ENCODE measurements at places on chromosomes 7 and 10.
A peak's percentile ranks its signal among the peaks of the same experiment; 100 is the strongest.

DNA sequence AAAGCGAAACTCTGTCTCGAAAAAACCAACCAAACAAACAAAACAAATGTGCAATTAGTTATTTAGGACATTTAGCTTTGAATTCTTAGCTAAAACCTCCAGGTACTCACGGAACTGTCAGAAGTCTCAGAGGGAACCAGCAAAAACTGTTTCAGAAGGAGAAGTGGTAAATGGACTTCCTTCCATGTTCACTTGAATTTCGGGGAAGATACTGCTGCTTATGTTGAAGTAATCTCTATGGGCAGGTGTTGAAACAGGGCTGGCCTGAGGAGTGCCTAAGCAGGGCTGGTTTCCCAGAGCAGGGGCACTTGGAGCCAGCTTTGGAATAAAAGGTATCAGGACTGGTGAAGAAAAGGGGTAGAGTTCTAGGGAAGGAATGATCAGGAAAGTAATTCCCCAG, 2.4 kb upstream of the EXOC6 start:
- no peak for DNase-seq

DNA sequence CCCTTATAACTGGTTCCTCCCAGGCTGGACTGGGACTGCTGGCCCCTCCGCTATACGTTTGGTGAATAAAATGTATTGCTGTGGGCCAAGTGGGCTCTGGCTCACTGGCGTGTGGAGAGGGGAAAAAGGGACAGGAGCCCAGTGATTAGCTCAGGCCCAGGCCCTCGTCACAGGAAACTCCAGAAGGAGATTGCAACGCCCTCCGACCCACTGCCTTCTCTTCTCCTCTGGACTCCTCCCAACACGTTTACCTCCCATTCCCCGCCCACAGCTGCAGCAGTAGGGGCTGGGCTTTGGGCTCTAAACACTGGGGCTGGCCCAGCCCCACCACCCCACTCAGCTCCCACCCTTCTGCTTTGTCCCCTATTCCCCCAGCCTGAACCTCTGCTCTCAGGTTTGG, 173.9 kb downstream of the NEURL1 start:
- no peak for DNase-seq

DNA sequence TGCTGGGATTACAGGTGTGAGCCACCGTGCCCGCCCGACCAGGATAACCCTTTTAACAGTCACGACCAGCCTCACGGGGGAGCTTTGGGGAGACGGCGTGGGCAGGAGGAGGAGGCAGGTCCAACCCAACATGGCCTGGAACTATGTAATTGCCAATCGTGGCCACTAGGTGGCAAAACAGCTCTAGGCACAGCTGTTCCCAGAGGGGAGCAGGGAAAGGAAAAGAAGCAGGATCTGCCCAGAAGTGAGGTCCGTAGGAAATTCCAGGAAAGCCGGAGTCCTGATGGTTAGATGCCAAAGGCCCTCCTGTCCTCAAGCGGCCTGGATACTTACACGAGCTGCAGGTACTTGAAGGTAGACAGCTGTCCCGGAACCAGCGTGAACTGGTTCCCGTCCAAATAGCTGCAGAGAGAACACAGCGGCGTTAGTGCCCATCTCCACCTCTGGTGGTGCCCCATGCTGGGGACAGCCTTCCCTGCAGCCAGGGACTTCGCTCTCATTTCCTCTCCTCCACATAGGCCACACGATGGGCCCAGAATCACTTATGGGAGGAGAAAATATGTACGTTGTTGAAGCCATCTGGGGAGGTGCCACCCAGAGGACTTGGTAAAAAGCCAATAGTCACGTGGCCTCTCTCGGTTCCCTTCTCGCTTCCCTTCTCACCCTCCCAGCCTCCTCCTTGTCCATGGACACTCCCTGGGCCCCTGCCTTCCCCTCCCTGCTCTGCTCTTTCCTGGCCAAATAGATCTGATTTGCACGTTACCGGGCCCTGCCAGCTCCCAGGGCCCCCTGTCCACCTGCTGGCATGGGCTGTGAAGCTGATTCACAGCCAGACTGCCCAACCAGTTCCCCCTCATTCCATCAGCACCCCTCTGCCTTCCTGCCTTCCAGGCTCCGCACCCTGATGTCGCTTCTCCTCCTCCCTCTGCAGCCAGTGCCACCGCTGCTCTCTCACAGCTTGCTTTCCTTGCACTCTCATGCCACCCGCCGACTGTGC, 148.1 kb downstream of the SLIT1 start:
- peak; percentile 63 for DNase-seq

GRCh38 chr7:45709168-45710042, 135.2 kb downstream of the ADCY1 start:
- no peak for DNase-seq

- no peak for DNase-seq
Measured at GRCh38 chr7:72254455-72254854, 157.7 kb downstream of the CALN1 start.

DNA sequence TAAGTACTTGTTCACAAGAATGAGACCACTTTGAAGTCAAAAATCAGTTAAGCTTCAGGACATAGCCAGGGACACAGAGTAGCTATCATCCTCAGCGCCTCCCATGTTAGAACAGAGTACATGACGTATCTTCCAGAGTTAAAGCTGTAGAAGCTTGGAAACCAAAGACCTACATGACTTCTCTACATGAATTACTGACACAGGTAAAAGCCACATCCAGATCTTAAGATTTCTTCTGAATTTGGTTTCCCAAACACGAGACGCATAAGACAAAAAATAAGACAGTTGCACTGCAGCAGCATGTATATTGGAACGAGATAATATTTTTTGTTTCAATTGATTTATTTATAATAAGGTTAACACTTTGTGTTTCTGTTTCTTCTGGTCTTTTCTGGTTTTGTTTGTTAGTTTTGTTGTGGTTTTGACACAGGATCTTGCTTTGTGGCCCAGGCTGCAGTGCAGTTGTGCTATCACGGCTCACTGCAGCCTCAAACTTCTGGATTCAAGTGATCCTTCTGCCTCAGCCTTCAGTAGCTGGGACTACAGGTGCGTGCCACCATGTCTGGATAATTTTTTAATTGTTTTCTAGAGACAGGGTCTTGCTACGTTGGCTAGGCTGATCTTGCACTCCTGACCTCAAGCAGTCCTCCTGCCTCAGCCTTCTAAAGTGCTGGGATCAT, 10.2 kb upstream of the EPC1 start:
- no peak for DNase-seq

DNA sequence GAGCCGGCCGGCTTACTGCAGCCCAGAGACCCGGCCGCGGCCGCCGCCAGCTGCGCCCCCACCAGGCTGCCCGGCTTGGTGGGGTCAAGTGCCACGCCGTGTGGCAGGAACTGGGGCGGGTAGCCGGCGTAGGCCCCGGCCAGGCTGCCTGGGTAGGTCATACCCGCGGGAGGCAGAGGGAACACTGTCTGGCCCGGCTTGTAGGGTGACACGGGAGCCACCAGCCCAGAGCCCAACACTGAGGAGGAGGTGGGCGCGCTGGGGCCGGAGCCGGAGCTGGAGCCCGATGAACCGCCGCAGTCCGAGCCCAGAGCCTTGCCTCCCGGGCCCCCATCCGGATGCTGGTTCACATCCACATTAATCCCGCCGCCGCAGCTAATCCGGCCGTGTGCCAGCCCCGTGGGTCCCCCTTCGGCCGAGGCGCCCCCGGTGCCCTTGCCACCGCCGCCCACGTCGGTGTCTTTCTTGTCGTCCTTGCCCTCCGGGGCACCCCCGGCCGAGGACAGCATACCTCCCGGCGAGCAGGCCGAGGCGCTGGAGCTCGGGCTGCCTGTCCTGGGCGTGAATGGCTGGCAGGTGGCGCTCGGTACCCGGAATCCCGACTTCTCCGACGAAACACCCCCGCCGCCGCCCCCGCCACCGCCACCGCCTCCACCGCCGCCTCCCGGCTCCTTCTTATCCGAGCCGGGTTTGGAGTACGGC, 2.0 kb downstream of the ZNF503 start:
- no peak for DNase-seq

GRCh38 chr7:22589641-22590201, 89.7 kb upstream of the STEAP1B start:
- no peak for DNase-seq

DNA sequence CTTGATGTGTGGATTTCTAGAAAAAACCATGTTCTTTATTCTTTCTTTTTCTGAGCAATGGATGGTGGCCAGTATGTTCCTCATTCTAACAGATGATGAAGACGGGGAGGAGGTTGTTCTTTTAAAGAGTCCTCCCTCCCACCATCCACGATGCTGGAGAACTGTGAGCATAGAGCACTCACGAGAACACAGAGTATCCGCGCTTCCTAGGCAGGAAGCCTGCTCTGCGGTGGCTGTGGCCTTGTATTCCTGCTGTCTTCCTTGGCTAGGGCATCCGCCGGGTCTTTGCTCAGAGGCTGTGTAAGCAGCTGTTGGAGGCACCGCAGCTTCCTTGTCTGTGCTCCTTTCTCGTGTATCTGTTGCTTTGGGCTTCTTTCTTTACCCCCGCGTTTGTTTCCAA, 214.2 kb downstream of the CCDC3 start:
- DNase-seq, result no peak

- no peak for DNase-seq
Measured at GRCh38 chr7:155766966-155767916, 45.0 kb downstream of the SHH start.

DNA sequence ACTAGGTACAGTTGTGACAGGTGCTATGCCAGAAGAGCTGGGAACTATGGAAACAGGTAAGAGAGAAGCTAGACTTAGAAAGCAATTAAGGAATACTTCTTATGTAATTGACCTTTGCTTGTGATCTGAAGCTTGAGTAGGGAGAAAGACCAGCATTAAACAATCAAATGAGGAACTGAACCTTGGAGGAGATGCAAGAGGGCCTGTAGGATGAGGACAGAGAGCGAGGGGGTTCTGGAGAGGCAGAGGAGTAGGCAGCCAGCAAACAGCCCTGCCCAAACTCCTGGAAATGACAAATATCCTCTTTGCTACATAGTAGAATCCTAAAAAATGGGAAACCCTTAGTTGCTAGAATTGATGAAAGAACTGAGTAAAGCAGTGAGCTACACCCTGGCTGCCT, 41.6 kb upstream of the FAM204A start:
- no peak for DNase-seq

- DNase-seq, result no peak
Measured at GRCh38 chr7:91165846-91166230, 98.4 kb upstream of the FZD1 start.

DNA sequence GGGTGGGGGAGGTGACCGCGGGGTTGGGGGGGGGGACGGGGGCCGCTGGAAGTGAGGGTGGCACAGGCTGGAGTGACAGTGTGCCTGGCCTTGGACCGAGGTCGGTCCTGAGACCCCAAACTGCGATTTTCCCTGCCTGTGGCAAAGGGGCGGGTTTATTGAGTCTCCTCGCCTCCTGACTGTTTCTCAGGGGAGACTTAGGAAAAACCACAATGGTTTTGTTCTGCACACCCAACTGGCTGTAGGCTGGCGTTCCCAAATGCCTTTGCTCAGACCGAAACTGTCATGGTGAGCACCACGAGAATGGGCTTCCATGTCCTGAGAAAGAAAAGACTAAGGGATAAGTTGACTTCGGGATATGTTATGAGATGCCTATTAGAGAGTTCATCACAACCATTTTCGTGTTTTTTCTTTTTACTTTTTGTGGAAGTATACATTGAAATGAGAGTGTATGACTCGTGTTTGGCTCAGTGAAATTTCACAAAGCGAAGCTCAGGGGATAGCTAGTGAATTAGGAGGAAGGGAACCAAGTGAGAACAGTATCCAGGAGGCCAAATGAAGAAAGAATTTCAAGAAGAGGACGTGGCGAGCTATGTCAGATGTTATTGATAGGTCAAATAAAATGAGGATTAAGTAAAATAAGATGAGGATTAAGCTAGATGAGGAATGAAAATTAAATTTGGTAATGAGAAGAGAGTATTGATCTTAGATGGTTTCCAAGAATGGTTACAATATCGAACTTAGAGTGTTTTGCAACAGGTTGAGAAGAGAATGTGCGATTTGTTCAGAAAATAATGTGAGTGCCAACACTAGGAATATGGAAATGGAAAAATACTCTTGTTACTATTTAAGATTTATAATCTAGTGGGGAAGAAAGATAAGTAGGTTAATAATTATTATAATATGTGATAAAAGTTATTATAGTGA, 918 bp downstream of the NET1 start:
- no peak for DNase-seq

- DNase-seq, result no peak
Measured at GRCh38 chr10:9427209-9427608, 1372.7 kb downstream of the GATA3 start.

GRCh38 chr10:30935078-30935477, 96.6 kb downstream of the ZNF438 start:
- no peak for DNase-seq

GRCh38 chr7:16268821-16269768, 152.2 kb downstream of the CRPPA start:
- DNase-seq, result no peak

DNA sequence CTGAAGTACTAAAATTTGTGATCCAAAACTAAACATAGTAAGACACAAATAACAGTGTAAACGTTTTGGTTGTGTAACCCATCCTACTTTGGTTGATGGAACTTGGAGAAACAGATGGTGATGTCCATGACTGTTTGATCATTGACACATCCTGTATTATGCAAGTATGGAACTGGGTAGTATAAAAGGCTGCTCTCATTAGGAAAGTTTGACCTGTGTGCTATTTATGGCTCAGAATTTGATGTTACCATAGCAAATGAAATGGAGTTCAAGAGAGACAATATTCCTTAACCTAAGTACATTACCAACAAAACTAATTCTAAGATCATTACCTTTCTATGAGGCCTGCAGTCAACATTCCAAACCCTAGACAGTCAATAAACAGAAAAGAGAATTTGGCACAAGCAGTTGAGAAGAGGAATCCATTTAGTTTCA, 39.9 kb downstream of the DKK1 start:
- no peak for DNase-seq

DNA sequence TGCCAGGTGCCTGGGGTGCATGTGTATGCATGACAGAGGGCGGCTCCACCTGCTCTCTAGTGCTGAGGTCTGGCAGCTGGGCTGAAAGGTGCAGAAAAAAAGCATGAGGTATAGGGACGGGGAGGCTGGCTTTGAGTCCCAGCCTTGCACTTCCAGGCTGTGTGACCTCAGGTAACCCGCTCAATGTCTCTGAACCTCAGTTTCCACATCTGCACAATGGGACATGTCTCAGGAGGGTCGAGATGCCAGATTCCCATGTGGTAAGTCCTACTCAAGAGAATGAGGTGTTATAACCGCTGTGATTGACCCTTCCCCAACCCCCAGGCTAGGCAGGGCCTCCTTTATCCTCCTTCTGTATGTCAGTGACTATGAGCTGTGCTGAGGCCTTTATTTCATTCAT, 48.8 kb downstream of the ARHGAP22 start:
- no peak for DNase-seq

DNA sequence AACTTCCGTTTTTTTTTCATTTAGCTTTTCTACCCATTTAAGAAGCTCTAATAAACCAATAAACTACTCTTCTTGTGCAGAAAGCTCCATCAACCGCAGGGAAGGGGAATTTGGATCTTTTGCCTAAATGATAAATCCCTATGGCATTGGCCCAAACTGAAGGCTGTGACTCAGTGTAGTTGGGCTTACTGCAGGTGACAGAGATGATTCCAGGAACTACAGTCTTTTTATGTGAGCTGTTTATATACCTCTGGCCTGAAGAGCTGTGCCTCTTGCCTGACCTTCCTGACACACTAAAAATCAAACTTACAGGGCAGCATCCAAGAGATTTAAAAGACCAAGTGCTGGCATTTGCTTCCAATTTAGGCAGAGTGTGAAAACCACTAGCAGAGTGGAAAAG, 25.2 kb downstream of the ABCB1 start:
- DNase-seq, result no peak

GRCh38 chr10:50533296-50533695, 90.5 kb downstream of the SGMS1 start:
- no peak for DNase-seq
